ENCODE measurements at places on chromosomes 7 and 10.

DNA sequence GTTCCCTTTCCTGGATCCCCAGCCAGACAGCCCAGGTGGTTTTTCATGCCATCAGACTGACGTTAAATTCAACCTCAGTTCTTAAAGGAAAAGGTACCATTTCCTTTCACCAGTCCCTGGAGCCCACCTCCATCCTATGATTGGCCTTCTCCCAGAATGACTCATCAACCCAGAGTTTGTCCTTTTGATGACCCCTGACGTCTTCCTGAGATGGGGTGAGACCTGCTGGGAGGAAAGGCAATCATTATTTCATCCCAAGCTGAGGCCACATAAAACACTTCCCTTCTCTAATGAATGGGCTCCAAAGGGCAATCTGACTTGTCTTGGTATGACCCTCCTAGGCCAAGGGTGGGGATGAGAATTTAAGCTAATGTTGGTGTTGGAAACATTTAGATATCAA is 750.7 kb downstream of the SUGCT start:
- no peak for DNase-seq

DNA sequence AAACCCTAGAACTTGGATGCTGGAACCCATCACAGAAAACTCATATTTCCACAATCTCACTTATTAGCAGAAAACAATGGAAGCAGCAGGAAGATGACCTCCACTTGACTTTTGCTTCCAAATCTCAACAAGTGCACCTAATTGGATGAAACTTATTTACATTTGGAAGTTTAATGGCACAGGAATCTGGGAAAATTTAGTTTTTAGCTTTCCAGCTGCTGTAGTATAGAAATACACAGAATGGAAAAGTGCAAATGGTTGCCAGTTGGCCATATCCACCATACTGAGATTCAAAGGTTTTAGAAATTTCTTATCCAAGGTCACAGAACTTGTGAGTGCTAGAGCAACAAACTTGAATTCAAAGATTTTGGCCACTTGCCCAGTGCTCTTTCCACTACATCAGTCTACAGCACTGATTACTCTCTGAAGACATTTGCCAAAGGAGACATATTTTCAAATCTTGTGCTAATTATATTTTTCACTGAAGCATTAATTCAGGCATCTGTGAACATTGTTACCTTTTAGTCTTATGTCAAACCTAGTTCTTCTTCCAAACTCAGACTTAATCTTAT is 9.3 kb upstream of the AHR start:
- peak; percentile 71 for DNase-seq

DNA sequence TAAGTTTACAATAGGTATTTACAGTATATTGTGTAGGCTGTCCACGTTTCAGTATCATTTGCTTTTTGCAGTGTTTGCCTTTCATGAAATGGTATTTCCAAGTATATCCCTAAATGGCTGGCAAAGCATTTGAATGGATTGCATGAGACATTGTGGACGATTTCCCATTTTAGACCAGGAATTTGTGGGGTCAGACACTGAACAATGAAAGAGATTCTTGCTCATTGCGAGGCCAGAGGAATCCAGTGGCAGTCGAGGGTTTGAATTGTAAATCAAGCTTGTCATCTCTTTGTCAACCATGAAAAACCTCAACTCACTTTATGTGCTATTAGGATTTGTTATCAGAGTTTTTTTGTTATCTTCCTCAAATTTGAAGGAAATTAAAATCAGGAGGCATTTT is 70.8 kb downstream of the CREB5 start:
- DNase-seq, result no peak

- no peak for DNase-seq
These were observed 226.2 kb downstream of the TCERG1L start for GRCh38 chr10:131085091-131085860.

DNA sequence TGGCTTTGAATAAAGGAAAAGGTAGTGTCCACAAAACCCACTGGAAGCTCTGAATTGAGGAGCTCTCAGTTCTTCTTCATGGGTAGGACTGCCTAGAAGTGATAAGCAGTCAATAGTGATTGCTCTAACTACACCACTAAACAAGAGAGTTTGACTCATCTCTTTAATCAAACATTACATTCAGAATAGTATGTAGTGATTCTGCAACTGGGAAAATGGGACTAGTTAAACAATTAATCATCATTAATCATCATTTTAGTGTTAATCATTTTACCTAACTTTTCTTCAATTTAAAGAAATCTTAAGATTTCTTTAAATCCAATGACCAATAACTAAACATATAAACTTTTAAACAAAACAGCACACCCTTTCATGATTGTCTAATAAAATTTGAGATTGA is 484.0 kb upstream of the FZD8 start:
- no peak for DNase-seq

DNA sequence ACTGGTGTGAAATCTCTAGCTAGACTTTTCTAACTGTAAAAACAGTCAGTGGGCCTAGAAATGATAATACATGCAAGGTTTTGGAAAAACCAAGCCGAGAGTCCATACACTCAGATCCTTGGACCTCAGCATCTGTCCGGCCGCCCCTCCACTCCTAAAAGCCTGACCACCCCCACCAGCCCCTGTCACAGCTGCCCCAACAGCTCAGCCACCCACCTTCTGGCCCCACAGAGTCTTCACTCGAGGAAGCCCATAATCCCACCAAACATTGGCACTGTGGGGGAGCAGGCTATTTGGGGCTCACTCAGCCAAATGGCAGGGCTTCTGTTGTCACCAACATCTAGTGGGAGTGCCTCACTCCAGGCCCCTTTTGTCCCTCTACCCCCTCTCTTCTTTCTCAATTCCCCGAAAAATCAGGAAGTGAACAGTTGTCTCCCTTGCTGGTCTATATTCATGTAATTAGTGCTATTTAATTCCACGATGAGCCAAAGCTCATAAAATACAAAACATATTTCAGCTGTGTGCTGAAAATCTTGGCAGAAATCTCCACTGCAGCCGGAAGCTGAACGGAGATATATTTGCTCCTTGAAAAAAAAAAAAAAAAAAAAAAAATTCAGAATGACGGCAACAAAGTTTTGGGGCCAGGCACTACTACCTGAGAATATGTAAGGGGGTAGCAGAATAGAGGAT is 55.5 kb downstream of the PLXNA4 start:
- DNase-seq, result no peak

GRCh38 chr7:64463636-64464375 is 99.1 kb downstream of the ZNF680 start:
- peak; percentile 29 for DNase-seq

- no peak for DNase-seq
These were observed 10.2 kb upstream of the PPP1R3C start for GRCh38 chr10:91642831-91643692.

GRCh38 chr7:117230276-117231046 is 92.4 kb downstream of the WNT2 start:
- no peak for DNase-seq

DNA sequence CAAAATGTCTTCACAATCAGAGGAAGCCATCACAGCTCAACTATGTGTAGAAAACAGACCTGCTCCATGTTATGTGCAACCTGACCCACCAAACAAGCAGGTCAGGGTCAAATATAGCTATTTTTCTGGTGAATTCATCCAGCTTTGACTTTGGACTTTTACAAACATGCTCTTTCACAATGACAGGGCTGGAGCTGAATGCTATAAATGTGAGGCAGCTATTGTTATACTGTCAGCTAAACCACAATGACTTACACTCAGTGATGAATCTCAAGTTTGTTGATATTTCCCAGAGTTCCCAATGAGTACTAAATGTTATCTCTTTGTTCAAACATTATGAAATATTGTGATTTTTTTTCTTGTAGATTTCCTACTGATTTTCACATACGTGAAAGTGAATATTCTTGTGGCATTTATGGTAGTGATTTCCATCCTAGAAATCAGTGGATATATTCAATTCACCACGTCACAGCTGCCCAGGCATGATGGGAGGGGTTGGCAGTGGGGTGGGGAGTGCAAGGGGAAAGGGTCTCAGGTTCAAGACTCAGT is 2.5 kb upstream of the ITIH2 start:
- no peak for DNase-seq

DNA sequence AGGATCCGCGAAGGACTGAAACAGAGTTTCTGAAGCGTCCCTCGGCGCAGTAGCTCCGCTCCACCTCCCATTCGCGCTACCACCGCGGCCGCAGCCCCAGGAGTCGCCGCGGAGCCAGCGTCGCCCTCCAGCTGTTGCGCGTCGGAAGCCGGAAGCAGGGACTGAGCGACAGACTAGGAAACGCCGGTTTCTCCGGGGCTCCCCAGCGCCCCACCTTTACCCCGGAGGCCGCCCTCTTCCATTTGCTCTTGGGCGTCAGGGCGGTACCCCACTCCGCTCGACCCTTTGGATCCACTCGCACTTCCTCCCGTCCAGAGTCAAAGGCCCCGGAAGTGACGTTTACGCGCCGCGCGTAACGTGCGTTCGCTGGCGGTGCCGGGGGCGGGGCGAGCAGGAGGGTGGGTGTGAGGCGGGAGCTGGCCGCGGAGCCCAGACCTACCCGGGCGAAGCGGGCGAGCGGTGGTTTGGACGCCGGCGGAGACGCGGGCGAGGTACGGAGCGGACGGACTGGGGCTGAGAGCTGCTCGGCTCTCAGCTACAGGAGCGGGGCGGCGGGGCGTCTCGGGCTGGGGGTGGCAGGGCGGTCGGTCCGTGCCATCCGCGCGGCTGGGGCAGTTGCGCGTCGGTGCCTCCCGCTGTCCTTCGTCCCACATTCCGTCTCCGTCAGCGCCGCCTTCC is at the start of gene RABGEF1:
RABGEF1 (plus strand) TSS at position 432 of the 678 bp plus-strand sequence. CDS start 31,167 bp downstream, outside the sequence.
- DNase-seq, result peak; percentile 97

DNA sequence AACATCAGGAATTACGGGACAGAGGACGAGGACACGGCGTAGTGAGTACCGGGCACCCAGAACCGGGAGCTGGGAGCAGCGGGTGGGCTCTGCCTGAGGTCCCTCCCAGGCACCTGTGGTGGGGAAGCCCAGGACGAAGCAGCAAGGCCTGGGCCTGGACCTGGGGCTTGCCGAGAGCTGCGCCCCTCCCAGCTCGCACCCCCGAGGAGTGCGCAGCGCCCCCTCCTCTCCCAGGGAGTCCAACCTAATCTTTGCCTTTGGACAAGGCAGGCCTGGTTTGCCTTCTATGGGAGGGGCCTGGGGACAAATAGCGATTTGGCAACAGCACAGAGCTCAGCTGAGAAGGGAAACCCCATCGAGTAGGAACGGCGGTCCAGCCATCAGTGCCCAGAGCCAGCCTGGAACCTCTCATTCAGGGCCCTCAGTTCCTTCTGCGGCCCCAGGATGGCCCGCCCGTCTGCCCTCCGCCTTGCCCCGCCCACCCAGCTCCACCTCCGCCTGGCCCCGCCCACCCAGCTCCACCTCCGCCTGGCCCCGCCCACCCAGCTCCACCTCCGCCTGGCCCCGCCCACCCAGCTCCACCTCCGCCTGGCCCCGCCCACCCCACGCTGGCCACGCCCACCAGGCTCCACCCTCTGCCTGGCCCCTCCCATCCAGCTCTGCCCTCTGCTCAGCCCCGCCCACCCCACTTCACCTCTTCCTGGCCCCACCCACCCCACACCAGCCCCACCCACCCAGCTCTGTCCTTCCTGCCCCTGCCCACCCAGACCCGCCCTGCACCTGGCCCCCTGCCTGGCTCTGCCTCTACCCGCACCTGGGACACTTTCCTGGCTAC is 32.5 kb upstream of the KNDC1 start:
- DNase-seq, result no peak

DNA sequence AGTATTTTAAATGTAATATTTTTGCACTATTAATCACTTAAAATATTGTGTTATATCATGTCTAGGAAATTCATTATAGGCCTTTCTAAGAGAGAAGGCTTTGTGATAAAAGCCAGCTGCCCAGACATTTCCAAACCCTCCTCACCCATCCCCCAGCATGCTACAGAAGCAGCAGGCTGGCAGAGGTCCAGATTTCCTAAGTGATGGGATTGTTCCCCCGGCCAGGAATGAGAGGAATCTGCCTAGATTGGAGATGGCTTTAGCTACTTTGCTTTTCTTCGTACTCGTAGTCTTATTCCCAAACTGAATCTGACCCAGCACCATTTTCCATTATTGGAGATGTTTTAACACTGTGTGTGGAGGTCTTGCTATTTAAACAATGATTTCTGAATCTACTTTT is 29.4 kb downstream of the CDK14 start:
- no peak for DNase-seq

DNA sequence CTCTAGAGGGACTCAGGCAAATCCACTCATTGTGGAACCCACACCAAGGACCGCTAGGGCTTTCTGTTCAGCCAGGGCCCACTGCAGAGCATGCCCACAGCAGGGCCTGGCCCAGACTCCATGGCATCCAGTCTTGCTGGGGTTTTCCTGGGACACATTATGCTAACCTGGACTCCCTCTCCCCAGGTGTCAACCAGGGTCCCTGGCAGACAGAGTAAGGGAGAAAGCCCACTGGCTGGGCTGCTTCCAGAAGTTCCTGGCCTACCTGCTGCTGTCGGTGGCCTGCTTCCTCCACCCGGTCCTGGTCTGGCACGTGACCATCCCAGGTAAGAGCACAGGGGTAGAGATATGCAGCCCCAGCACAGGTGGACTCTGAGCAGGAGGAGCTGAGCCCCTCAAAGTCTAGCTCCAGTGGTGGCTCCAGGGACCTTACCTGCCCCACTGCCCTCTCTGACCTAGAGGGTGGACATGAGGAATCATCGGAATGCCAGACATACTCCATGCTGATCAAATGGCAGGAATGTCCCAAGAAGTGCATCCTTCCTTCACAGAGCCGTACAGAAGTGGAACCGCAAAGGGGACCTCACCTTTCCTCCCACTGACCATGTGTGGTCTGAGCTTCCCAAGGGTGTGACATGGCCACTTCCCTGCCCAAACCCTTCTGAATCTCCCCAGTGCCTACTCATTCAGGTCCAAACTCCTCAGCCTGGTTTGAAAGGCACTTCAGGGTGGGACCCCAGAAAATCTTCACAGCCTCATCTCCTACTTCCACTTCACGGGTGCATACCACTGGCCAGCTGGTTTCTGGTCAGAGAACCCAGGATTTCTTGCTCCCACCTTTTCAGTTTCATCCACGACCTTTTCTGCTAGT is 22.5 kb downstream of the TMEM72 start:
- no peak for DNase-seq

DNA sequence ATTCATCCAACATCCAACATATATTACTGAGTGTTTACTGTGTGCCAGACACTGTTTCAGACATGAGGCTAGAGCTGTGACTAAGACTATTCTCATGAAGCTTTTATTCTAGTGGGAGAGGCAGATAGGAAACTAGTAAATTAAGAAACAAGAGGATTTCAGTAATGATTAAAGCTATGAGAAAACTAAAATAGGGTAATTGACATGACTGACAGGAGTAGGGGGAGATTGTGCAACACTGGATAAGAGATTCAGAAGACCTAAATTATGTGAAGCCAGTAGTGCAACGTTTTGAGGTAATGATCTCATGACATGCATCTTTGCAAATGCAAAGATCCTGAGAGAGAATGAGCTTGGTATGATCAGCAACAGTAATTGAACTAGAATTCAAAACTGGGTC is 48.6 kb upstream of the MKLN1 start:
- DNase-seq, result no peak
